ENCODE measurements at places on chromosomes 3 and 15. TPM values are rescaled to one million over a fixed set of nuclear protein-coding genes. Genes with fewer than 3 reads are reported as not detected.

Gene NMB
- 3.6 TPM for total RNA-seq

Gene SLC9C1
- total RNA-seq, result not detected

Gene TADA3
- 101 TPM for total RNA-seq

Gene MGA
- total RNA-seq, result 40.0 TPM

Gene CPLX3
- total RNA-seq, result not detected
